Cortex of kidney (tissue), 1 donor: ENCODE measurements at places on chromosomes 16 and 17.

- DNase-seq: no peak
Measured at GRCh38 chr16:23254338-23254737, 47.8 kb upstream of the SCNN1B start.

DNA sequence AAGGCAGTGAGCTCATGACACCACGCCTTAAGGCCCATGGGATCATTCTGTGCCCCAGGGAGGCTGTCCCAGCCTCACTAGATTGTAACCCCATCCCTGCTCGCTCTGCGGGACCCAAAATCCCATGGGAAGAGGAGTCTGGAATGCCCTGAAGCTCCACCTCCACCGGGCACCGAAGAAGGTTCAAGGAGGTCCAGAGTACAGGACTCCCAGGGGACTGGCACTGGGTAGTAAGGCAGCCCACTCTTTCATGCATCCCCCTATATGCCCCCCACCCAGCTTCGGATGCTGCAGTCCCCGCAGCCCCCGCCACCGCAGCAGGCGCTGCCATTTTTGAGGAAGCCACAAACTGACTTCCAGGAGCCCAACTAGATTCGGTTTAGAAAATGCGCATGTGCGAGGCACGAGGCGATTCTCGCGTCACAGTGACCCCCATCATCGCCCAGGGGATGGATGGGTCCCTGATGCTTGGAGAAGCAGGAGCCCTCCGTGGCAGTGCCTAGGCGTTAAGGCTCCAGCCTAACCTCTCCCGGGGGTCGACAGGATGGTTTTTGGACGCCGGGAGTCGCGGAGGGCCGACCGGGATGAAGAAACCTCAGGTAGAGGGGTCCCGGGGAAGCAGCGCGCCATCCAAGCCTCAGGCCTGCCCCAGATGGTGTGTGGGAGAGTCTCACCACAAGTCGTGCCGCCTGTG lies 1681.0 kb downstream of the TP53TG3F start:
- DNase-seq: no peak

DNA sequence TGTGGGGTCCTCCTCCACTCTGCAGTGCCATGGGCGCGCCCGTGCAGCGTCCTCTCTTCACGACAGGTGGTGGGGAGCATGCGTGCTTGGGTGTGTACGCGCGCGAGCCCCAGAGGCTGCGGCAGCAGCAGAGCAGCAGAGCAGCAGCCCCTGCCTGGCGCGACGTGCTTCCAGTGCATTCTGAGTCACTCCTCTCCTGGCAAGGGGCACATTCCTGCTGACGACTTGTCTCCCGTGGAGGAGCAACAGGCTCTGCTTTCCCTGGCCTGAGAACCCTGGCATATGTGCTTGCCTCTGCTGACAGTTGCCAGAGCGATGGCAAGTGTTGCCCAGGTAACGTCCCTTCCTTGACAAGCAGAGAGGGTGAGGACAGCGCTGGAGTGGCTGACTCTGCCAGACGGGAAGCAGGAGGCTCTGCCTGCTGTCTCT lies 133.8 kb upstream of the PLCG2 start:
- no peak for DNase-seq

DNA sequence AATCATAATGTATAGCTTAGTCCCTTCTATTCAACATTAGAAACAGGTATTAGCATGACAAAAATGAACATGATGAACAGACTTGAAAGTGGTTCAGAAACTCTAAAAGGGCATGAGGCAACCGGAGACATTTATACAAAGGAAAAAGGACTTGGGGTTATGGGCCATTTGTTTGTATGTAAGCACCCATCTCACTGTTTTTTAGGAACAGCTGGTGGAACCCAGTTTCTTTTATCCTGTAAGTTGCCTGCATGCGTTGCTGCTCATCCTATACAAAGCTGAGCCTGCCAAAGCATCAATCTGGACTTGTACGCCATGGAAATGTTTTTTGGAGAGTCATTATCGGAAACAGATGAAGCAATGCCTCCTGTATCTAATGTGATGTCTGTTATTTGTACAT lies 72.3 kb upstream of the NACA2 start:
- no peak for DNase-seq

- no peak for DNase-seq
Measured at GRCh38 chr16:8063159-8063558, 527.2 kb downstream of the TMEM114 start.

DNA sequence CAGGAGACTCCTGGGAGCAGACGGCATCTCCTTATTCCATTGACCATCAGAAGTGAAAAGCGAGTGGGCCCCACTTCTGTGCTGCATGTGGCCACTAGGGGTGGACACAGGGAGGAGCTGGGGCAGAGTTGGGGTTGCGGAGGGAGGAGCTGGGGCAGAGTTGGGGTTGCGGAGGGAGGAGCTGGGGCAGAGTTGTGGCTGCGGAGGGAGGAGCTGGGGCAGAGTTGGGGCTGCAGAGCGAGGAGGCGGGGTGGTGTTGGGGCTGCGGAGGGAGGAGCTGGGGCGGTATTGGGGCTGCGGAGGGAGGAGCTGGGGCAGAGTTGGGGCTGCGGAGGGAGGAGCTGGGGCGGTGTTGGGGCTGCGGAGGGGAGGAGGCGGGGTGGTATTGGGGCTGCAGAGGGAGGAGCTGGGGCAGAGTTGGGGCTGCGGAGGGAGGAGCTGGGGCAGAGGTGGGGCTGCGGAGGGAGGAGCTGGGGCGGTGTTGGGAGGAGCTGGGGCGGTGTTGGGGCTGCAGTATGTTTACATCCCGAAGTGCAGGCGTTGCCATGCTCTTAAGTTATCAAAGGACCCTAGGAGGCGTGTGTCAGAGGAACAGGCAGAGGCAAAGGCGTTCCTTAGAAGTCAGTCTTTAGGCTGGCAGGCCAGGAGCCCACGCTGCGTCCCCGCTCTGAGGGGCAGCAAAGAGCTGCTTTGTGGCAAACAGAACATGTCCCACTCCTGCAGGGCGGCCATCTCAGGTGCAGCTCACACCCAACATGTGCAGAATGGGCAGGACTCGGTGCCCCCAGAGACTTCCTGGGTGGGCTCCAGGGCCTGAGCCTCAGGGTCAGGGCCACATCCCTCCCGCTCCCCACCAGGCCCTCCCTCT lies 76.0 kb downstream of the ZNF778 start:
- no peak for DNase-seq

GRCh38 chr17:7322520-7323194 lies 6.5 kb downstream of the NEURL4 start:
- no peak for DNase-seq

GRCh38 chr16:2288726-2289125 lies 20.8 kb upstream of the RNPS1 start:
- DNase-seq: no peak

DNA sequence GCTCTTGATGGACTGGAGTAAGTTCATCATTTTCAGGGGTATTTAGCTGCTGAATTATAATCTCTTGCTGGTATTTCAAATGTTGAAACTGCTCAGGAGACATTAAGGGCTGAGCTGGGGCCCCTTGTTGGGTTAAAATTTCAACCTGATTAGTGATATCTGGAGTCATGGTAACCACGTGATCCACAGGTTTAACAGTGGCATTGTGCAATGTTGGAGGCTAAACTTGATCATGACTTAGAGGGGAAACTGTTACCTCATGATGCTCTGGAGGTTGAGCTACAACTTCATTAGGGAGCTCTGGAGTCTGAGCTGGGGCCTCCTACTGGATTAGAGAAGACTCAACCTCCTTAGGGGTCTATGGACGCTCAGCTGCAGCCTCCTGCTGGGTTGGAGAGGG lies 17.2 kb upstream of the MPP2 start:
- DNase-seq: no peak

GRCh38 chr17:40402668-40403067 lies 15.0 kb downstream of the TOP2A start:
- no peak for DNase-seq

DNA sequence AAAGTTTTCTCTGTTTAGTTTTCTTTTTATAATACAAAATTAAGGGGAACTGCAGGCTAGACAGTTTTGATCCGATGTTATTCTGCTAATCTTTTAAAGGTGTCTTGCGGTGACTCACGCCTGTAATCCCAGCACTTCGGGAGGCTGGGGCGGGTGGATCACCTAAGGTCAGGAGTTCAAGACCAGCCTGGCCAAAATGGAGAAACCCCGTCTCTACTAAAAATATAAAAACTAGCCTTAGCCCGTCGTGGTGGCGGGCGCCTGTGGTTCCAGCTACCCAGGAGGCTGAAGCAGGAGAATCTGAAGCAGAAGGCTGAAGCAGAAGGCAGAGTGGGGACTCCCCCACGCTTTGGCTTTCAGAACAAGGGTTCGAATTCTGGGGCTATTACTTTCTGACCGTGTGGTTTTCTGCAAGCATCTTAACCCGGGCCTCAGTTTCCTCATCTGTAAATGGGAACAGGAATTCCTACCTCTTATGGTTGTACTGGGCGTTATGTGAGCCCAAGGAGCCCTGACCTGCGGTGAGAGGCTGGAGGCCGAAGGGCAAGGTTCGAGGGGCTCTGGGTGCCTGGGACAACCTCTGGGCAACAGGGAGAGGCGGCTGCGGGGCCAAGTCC lies 1.2 kb upstream of the KATNB1 start:
- DNase-seq: no peak

DNA sequence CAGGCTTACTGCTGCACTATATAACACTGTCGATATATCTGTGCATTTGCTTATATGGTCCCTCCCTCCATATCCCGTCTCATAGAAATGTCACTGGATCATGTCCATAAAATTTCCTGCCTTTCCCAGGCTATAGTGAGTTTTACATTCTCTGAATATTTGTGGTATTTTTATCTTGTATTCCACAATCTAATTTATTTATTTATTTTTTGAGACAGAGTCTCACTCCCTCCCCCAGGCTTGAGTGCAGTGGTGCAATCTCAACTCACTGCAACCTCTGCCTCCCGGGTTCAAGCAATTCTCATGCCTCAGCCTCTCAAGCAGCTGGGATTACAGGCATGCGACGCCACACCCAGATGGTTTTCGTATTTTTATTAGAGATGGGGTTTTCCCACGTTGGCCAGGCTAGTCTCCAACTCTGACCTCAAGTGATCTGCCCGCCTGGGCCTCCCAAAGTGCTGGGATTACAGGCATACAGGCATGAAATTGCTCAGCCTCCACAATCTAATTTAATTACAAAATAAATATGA lies 12.9 kb downstream of the TRIM37 start:
- DNase-seq: no peak
